Fibroblast of mammary gland (primary cell): ENCODE measurements at places on chromosomes 6 and 20.
A peak's percentile ranks its signal among the peaks of the same experiment; 100 is the strongest.

DNA sequence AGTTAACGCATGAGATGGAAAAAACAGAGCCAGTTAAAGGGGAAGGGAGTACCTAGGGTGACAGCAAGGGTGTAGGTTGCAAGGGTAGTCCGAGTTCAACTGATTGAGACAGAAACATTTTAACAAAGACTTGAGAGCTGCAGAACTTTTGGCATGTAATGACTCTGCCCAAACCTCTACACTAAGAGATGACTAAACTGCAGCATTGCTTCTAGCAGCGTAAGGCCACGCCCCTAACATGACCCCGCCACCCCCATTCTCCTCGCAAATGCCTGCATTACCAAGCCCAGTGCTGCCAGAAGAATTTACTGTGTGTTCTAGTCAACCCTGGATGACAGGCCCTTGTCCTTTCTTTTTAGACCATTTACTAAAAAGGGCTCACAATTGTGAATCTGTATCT lies 6.3 kb upstream of the HINT3 start:
- DNase-seq, result peak; percentile 70

DNA sequence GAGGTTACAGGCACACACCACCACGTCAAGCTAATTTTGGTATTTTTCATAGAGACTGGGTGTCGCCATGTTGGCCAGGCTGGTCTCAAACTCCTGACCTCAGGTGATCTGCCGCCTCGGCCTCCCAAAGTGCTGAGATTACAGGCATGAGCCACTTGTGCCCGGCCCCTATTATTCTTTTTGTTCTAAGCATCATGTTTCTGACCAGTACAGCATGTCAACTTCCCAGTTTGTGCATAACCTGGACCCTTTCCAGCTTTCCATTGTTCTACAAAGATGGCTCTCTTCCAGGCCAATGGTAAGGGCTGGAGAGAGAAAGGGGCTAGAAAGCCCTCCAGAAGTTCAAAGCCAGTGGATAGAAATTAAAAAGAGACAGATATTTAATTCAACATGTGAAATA lies 91.3 kb upstream of the TNFAIP3 start:
- DNase-seq, result no peak

DNA sequence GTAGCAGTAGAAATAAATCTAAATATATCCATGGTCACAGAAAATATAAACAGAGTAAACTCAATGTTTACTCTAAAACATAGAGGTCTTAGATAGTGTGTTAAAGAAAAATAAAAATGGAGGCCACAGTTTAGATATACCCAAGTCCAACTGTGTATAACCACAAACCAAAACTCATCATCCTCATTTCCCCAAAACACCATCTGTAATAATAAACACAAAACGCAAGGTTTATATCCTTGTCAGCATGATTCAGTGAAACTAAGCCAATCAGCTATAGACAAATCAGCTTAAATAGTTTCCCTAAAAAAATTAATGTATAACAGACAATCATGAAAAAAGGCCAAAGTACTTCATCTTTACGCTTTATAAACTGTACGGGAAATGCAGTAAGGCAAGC lies 2.7 kb upstream of the HACE1 start:
- peak; percentile 83 for DNase-seq

- peak; percentile 55 for DNase-seq
These were observed 74.6 kb downstream of the OR2B2 start for GRCh38 chr6:27837625-27838057.

- DNase-seq, result peak; percentile 94
These were observed 21.7 kb upstream of the RANBP9 start for GRCh38 chr6:13733178-13733887.

DNA sequence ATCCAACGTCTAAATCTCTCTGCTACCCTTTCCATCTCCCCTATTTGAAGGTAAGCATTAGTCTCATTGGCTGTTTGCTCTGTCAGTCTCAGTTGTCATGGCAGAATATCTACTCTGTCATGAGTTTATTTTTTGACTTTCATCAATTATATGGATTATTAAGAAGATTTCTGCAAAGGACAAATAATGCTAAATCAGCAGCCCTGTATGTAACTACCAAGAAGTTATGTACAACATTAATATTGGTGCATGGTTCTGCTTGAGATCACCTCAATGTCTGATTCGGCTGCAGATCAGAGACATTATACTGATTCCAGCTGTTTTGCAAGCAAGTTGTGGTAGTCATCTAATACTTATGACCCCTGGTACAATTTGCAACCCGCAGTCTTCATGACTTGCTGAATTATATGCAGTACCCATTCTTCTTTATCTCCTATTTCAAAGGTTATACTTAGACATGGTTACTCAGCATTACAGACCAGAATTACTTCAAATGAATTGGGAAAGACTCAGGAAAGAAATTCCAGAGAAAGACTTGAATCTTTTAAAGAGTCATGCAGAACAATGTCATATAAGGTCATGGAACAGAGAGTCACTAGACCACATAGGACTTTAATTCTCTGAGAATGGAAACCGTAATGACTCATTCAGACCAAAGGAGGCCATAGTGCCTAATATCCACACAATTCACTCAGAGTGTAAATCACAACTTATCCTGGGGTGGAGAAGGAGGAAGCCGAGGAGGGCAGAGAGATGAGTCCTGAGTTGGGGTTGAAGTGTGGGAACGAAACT lies 201.4 kb downstream of the IBTK start:
- DNase-seq, result peak; percentile 98

DNA sequence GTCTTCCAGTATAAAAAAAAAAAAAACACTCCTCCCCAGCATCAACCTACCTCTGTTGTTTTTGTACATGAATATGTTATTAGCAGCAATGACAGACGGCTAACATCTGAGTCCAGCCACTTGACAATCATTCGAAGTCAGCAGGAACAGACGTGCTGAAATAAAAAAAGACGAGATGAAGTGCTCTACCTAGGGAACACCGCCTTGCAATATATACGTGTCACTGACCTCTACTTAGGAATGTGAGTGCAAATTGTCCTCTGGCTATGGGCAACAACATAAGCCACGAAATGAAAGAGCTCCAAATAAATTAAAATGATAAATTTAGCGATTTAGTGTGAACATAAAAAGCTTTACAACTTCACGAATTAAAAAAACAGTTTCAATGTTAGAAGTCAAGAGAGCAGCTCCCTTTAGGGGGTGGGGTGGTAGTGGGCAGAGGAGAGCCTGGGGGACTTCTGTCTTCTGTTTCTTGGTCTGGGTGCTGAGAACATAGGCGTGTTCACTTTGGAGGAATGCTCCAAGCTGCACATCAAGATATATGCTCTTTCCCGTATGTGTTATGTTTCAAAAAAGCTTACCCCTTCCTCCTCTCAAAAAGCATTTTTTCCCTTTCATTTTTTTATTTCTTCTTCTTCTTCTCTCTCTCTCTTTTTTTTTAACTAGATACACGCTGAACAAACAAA lies 23.3 kb downstream of the EDN1 start:
- DNase-seq, result no peak

- DNase-seq, result no peak
These were observed 870 bp downstream of the PAK5 start for GRCh38 chr20:9838035-9838377.

DNA sequence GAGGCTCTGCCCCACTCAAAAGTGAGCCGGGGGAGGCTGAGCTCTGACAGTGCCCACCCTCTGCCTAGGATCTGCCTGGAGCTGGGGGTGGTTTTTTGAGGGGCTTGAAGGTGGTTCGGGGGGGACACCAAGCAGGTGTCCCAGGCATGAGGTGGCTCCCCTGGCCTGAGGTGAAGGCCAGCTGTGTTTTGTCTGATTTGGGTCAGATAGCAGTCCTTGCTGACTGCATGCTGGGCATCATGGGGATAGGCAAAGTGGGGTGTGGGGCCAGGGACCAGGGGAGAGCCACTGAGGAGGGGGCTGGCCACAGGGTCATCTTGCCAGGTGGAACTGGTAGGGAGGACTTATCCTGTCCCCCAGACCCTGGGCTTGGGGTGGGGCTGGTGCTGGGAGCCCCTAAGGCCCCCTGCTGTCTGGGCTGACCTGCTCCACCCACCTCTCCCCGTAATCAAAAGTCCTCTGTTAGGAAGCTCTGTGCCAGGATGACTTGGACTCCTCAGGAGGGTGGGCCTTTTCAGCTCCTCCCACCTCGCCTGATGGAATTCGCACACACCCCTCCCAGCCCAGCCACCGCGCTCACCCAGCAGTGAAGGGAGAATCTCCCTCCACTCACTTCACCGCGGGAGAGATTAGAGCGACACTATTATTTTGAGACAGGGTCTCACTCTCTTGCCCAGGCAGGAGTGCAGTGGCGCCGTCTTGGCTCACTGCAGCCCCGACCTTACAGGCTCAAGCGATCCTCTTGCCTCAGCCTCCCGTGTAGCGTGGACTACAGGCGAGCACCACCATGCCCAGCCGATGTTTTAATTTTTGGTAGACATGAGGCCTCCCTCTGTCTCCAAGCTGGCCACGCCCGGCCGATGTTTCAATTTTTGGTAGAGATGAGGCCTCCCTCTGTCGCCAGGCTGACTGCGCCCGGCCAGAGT lies 1.5 kb upstream of the COL9A3 start:
- peak; percentile 48 for DNase-seq

DNA sequence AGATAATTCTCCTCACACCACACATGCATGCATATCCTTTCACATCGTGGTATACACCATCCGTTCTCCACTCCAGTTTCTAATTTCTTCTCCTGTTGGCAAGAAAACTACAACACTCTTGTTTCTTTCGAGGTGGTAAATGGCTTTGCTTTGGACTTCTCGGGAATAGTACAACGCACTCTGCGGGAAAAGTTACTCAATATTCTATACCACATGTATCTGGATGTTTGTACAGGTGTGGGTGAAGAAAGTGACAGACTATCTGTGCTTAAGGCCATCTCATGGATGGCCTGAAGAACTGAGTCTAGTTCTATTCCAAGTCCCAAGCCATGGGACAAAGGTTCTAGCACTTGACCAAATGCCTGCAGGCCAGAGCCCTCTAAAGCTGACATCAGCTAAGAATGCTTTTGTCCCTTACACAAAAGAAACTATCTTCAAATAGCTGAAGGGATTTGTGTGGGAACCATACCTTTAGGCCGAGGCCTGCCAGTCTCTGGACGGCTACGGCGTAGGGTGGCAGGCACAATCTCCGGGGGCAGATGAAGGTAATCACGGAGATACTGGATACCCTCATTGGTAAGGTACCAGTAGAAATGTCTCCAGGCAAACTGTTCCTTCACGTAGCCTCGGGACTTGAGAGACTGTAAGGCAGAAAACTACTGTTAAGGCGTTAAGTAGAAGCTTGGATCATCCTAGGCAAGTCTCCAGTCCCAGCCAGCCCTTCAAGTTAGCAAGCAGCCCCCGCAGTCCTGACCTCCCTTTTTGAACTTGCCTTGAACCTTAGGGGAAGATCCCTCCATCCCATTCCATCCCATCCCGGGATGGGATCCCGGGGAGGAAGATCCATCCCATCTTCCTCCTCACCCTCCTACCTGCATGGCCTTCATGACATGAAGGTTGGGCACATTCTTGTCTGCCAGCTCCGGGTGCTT lies 1.4 kb downstream of the RPS10 start:
- no peak for DNase-seq
